Suppressor macrophage treated with lipopolysaccharide for 1 hour (primary cell): ENCODE measurements at places on chromosomes 5 and 9.
A peak's percentile ranks its signal among the peaks of the same experiment; 100 is the strongest.

- DNase-seq: no peak
Observed at GRCh38 chr5:75622564-75622963, 11.3 kb downstream of the ANKDD1B start.

DNA sequence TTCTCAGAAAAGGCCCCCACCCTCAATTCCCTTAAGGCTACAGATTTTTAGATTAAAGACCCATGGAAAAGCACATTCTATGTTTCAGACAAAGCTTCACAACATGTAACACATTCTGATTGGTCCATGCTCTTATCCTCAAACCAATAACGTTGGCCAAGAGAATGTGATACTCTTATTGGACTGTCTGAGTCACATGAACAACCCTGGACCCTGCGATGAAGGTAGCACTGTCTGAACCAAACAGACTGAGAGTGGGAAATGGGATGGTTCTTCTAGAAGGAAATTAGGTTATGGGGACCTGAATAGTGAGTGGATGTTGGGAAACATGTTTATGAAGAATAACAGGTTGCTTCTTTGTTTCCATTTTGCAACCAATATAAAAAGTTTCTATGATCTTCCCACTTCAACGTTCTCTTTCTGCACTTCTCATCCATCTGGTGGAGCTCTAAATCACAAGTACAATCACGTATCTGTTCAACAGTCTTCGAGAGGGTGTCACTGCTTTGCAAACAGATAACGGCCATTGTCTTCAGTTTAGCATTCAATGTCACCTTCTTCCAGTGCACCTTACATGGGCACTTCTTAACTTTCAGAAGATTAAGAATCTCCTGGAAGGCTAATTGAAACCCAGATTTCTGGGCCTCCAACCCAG, 81.6 kb downstream of the PTCH1 start:
- DNase-seq: no peak

DNA sequence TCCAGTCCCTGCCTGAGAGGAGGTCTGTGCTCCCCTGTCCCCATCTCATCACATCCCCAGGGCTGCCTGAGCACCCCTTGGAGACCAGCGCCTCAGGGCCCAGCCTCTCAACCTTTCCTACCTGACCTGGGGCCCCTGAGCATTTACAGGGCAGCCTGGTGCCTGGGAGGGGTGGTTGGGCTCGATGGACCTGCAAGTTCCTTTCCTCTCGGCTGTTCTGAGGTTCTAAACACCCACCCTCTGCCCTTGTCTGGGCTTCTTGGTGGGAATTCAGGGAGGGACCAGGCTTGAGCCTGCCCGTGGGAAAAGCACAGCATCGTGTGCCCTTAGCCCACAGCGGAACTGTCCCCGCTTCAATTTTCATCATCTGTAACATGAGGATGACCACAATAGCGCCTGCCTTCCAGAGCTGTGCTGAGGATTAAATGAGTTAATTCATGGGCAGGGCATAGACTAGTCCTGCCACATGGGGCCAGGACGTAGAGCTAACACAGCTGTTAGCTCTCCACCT, 91.0 kb upstream of the SH3PXD2B start:
- no peak for DNase-seq

DNA sequence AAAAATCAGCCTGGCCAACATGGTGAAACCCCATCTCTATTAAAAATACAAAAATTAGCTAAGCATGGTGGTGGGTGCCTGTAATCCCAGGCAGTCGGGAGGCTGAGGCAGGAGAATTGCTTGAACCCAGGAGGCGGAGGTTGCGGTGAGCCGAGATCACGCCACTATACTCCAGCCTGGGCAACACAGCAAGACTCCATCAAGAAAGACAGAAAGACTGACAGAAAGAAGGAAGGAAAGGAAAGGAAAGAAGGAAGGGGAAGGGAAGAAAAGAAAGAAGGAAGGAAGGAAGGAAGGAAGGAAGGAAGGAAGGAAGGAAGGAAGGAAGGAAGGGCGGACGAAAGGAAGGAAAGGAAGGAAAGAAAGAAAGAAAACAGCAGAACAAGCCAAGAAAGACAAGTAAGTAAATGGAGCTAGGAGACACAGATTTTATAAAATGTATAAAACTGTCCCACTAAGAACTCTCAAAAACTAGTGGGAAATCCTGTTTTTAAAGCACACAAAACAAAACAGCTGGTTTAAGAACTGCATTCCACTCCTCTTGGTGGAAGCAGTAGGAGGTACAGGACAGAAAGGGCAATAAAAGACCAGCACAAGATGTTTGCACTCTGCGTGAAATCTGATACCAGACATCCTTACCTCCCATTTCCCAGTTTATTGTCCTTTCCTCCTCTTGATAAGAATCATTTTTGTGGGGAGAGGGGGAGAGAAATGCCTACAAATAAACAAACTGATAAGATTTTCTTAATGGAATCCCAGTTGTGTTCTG, 46.7 kb downstream of the MYO10 start:
- no peak for DNase-seq

DNA sequence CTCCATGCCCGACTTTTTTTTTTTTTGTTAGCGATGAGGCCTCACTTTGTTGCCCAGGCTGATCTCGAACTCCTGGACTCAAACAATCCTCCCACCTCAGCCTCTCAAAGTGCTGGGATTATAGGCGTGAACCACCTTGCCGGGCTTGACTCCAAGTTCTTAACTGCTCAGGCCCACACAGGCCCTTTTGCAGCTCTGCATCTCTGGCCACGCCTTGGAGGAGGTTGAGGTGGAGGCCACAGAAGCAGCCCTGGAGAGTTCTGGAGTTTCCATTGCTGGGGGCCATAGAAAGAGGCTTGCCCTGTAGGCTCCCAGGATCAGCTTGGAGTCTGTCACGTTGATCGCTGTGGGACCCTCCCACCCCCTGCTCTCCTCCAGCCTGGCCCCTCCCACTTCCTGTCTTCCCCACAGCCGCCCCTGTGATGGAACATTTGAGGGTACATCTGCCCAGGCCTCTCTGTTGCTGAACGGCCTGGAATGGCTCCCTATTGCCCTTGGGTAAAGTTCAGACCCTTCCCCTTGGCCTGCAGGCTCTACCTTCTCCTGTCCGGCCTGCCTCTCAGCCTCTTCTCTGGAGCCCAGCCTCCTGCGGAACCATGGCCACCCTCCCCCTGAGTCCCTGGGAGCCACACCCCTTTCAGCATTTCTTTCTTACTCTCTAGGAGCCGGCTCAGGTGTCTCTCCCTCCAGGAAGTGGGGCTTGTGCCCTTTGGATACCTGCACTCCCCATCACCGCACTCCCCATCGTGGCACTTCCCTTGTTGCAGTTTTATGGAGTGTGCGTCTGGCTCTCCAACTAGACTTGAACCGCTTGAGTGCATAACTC, 30.4 kb upstream of the IER5L start:
- no peak for DNase-seq

DNA sequence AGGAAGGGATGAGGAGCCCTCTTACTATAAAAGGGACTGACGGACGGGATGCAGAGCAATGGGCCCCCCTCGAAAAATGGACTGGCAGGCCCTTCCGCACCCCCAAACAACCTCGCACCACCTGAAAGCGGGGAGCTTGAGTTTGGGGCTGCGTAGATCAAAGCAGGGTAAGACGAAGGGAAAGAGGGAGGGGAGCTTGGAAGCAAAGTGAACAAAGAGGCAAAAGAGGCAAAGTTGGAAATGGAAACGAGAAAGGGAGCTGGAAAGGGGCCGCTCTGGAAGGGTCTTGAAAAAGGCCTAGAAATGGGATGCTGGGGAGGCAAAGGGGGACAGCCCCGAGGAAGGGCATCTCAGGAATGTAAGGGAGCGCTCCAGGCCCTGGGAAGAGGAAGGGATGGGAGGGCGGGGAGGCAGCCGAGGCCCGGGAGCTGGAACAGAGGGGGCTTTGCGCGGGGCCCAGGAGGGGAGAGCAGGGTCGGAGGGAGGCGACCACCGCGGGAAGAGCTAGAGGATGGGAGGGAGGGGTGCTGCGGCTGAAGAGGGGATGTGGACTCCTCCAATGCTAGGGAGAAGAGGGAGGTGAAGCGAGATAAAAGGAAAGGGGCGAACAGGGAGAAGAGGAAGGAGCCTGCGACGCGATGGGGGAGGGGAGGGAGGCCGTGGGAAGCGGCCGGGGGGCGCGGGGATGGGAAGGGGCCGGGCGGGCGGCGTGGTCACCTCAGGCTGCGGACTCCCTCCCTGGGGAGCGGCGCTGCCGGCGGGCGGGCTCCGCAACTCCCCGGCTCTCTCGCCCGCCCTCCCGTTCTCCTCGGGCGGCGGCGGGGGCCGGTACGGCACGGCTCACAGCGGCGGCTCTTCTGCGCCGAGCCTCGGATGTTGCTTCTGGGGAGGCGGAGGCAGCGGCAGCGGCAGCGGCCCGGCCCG, 577 bp downstream of the RNF145 start:
- DNase-seq: peak; percentile 69

GRCh38 chr5:36703245-36703860, 96.9 kb downstream of the SLC1A3 start:
- no peak for DNase-seq

DNA sequence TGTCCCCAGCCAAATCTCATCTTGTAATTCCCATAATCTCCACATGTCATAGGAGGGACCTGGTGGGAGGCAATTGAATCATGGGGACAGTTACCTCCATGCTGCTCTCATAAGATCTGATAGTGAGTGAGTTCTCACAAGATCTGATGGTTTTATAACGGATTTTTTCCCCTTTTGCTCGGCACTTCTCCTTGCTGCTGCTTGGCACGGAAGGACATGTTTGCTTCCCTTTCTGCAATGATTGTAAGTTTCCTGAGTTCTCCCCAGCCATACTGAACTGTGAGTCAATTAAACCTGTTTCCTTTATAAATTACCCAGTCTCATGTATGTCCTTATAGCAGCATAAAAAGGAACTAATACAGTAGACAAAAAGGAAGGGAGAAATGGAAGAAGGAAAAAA, 76.7 kb upstream of the CCNG1 start:
- DNase-seq: peak; percentile 85
